ENCODE measurements at places on chromosomes 3 and 15.
A peak's percentile ranks its signal among the peaks of the same experiment; 100 is the strongest.

GRCh38 chr3:56994391-56994790, 66.1 kb upstream of the SPATA12 start:
- DNase-seq, result no peak

GRCh38 chr3:55880357-55880756, 393.3 kb upstream of the WNT5A start:
- no peak for DNase-seq

GRCh38 chr3:32428092-32429068, 36.7 kb downstream of the CMTM7 start:
- no peak for DNase-seq

DNA sequence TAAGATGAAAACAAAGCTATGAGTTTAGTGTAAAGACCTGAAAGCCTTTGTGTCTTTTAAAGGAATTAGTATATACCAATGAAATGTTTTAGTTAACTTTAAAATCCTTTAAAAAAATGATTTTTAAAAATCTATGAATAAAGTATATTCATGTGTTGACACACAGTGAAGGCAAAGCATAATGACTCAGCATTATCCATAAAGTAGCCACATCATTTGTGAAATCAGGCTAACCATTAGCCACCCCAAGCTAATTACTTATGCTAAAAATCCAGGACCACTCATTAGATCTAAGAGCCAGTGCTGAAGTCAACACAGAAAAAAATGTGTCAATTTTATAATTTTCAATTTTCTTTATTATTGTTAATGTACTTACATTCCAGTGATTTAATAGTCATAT, 310.2 kb downstream of the TBC1D5 start:
- no peak for DNase-seq

DNA sequence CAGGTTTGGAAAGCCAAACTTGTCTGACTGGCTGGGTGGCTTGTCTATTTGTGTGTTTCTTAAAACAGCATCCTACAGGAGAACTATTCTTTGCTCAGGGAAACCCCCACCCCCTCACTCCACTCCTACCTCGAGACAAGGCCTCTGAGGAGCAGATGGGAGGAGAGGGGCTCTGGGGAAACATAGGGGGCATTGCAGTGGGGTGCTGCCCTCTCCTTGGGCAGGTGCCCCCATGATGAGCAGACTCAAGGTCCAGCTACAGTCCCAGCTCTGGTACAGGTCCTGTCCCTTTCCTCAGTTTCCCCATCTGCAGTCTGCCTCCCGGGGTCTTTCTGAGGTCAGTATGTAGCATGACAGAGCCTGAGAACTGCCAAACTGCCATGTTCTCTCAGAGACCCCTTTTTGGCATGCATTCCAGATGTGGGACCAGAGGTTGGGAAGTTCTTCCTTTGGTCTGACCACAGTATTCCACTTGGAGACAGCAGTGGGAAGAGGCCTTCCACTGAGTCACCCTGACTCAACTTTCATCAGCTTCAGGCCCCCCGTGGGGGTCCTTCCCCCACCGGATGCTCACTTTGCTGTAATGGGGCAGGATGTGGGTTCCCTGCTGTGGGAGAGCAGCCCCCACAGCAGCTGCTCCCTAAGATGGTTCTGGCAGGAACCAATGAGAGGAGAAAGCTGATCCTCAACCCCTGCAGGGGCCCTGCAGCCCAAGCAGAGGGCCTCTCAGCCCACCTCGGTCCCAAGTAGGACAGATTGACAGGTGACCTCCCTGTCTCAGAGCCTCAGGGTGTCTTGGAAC, 32.3 kb upstream of the CYP11A1 start:
- DNase-seq, result no peak

- no peak for DNase-seq
These were observed 59.1 kb upstream of the CSTA start for GRCh38 chr3:122265957-122266356.

DNA sequence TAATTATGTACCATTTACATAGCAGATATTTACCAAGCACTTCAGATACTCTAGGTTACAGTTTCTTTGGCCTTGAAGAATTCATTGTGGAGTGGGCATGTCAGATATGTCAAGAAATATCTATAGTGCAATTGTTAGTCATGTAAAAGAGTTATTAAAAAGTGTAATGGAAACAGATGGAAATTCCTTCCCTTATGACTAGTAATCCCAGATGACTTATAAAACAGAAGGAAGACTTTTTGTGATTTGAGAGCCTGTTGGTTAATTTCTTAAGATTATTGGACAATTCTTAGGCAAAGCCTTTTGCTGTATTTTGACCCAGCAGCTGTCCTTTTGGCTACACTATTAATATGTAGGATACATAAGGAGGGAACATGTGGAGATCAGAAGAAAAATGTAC, 708.9 kb upstream of the NECTIN3 start:
- DNase-seq, result no peak

- DNase-seq, result no peak
These were observed 38.0 kb upstream of the CBLB start for GRCh38 chr3:105906836-105907235.

DNA sequence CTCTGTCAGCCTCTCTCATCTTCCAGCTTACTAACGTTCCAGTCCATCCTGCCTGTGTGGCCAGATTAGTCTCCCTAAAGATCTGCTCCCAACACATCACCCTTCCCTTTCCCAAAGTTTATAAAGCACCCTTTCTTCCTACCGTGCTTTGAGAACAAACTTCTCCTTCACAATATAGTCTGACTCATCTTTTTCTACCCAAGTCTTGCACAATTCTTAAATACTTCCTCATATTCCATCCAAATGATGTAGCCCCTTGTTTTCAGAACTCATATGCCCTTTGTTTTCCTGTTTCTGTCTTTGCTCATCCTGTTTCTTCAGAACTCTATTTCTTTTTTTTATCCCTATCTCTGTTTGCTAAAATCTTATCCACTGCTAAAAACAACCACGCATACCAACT, 326.8 kb downstream of the MFSD1 start:
- no peak for DNase-seq

DNA sequence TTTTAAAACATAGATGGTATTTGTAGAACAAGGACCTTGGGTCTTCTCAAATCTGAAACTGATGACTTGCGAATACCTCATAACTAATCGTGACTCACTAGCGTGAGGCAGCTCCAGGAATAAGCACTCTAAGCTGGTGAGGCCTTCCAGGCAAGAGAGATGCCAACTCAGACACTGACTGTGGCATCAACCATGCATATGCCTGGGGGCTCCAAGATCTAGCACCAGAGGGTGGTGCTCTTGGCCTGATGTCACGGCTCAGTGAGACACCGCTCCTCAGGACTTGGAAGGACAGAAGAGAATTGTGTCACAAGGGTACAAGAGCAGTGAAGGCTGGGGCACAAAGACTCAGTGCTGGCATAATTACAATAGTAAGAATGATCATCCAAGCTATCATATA, 125.0 kb upstream of the TRIM42 start:
- no peak for DNase-seq

DNA sequence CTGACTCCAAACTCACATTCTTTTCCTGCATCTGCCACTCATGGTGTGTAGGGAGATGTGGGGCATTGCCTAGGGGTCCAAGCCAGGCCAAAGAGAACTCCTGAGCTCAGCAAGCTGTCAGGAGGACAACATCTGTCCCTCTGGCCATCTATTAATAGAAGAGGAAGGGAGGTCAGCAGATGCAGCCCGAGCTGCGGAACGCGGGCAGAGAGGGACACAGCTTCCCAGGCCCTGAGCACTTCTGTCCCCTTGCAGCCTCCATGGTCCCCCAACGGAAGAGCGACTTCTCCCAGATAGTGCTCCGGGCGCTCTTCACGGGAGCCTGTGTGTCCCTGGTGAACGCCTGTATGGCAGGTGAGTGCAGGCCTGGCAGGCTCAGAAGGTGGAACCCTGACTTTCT, 37.3 kb upstream of the PDE8A start:
- no peak for DNase-seq

GRCh38 chr15:29222129-29222853, 47.3 kb downstream of the NSMCE3 start:
- DNase-seq, result no peak

- DNase-seq, result no peak
These were observed 82.8 kb upstream of the CPNE4 start for GRCh38 chr3:132117642-132118041.

DNA sequence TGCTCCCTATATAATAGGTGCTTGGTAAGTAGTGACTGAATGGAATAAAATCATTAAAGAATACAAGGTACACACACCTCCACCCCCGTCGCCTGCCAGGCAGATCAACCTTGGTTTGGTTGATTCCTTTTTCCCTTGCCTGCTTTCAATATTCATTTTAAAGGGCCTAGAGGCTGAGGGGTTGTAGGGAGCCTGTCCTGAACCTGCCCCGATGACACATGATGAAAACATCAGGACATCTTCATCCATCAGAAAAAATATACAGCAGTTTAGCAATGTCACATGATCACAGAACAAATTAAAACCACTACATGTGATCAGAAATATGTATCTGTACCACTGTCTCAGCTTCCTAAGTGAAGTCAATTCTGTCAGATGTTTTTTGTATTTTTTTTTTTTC, 588.9 kb downstream of the FOXP1 start:
- no peak for DNase-seq

DNA sequence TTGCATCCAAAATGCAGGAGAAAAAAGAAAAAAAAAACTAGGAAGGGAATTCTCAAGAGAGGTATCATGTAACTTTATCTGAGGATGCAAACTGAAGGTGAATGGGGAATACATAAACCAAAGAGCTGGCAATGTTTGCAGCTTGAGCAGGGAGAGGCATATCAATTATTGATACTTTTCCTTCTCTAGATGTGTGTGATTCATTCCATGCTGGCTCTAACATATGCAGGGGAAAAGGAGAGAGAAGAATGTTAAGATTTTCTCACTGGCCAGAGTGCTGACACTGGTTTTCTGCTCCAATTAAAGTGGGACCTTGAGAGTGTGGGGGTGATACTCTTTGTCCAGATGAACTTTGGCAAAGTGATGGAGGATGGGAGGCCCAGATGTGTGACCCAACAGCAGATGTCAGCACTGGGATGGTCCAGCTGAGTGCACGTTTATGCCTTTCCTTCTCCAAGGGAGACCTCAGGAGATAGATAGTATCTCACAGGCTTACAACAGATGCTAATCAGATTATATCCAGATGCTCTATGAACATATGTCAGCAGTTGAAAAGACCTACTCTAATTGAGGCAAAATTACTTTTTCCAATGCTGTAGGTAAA, 50.0 kb upstream of the PSMD6 start:
- no peak for DNase-seq

GRCh38 chr3:36804295-36805055, 40.1 kb upstream of the DCLK3 start:
- DNase-seq, result no peak

GRCh38 chr3:60633644-60634043, 617.6 kb downstream of the FHIT start:
- DNase-seq, result no peak

DNA sequence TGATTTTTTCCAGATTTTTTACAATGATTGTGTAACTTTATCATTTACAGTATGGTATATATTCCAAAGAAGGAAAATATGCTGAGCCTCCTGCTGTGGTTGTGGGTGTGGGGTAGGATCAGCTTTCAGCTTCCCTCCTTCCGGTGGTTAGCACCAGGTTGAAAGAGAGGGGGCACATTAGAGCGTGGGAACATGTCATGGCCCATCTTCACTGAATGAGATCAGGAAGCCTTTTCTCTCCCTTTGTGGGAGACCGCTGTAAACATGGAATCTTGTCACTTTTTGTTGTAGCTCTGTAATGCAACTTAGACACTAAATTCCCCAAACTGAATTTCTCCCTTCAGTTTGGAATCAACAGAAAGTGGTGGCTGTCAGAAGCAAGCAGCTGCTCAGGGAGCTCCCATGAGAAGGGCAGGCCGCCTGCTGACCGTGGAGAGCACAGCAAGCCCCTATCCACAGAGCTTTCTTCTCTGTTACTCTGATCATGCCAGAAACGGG, 86.7 kb upstream of the LIMD1 start:
- DNase-seq, result no peak

DNA sequence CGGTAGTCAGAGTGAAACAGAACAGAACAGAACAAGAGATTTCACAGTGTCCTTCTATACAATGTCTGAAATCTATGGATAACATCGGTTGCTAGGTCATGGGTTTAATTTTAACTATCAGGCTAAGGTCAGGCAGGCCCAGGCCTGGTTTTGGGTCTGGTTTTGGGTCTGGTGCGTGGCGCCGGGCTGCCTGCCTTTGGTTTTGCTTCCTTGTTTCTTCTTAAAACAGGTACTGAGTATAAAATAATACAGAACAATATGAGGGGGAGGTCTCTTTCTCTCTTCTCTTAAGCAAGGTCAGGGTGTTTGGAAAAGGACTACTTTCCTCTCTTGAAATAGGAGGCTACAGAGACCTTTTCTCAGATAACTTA, 1.4 kb downstream of the AEN start:
- no peak for DNase-seq

- peak; percentile 59 for DNase-seq
These were observed 649 bp downstream of the C15orf40 start for GRCh38 chr15:83010709-83011270.

DNA sequence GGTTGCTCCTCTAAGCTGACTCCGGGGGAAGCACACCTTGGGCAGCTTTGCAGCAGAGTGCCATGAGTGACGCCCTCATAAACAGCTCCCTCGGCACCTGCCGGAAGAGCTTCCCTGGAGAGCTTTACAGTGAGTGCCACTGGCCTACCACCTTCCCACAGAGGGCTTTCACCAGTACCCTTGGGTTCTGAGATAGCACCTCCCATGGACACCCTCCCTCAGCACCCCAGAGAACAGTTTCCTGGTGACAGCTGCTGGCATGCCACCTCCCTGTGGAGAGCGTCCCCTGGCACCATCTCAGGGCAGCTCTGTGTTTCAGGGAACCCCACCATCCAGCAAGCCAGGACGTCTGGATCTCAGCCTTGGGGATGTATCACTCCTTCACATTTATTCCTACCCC, 49.1 kb downstream of the RUBCN start:
- DNase-seq, result no peak

DNA sequence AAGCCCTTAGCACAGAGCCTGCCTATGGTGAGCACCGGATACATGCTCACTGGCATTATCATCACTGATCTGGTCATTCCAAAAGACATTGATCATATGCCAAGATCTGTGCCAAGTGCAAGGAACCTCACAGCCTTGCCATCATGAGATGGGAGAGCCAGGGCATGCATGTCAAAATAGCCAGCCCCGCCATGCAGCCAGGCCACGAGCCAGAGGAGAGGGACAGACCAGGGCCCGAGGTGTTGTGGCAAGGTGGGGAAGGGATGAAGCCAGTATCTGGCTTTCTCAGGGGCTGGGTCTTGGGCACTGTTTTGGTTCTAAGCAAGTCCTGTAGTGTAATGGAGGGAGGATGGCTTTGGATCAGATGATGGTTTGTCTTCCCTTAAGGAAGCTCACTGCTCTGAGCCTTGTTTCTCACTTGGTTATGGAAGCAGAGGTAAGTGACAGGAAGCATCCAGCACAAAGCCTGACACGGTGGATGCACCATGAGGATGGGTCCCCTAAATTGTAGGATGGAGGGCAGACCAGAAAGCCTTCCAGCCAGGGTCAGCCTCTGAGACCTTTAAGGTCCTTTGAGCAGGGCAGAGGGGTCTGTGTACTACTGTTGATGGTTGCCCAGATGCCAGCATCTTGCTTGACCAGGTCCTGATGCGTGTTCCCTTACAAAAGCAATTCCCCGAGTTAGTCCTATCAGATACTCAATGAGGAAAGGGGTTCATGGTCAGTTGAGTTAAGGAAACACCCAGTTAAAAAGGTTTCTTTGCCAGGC, 247.7 kb upstream of the TLE3 start:
- no peak for DNase-seq

- no peak for DNase-seq
These were observed 262.3 kb upstream of the HES1 start for GRCh38 chr3:193873426-193874201.

GRCh38 chr3:15052335-15053242, 12.5 kb downstream of the MRPS25 start:
- no peak for DNase-seq
